ENCODE measurements at places on chromosomes 5 and 9.

GRCh38 chr5:30092548-30092947 lies 1100.9 kb upstream of the CDH6 start:
- DNase-seq: no peak

DNA sequence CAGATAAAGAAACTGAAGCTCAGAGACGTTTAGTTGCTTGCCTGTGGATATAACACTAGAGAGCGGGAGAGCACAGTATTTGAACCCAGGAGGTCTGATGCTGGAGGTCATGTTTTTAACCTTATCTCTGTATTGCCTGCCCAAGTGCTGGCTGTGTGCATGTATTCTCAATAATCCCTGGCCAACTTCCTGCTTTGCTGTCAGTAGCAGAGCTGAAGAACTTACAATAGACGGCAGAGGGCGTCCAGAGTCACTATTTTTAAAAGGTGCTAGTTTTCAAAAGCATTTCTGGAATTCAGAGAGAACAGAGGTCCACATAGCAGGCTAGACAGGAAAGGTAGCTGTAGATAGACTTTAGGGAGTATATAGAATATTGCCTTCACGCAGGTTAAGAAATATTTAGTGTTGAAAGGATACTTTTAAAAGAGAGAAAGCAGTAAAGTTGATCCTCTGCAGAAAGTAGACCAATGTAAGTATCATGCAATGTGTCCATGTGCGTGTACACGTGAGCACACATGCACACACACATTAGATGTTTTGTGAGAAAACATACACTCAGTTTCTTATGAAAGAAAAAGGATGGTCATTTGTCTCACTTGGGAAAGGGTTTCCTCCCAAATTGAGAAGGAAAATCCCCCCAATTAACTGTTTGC lies 46.3 kb downstream of the PTCD2 start:
- DNase-seq: no peak

- DNase-seq: no peak
These were observed 17.9 kb upstream of the ZSWIM6 start for GRCh38 chr5:61313960-61314681.

DNA sequence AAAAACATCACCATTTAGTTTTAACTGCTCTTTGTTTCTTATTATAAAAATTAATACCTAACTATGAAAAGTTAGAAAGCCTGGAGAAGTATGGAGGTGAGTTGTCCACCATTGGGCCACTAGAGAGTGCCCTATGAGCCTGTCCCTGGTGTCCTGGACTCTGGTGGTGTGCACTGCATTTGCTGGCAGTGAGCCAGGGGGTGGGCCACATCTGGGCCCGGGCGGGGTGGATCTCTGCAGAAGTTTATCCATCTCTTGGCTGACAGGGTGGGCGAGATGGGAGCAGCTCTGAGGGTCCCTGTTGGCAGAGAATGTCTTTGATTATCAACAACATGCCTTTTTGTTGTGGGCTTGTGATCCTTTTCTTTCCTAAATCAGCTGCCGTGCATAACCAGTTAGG lies 8.2 kb downstream of the TENT4A start:
- no peak for DNase-seq
